ENCODE measurements at places on chromosomes 6 and 20. TPM values are rescaled to one million over a fixed set of nuclear protein-coding genes. Genes with fewer than 3 reads are reported as not detected.
A peak's percentile ranks its signal among the peaks of the same experiment; 100 is the strongest.

The PBOV1 gene
- total RNA-seq: not detected

The CDH26 gene
- total RNA-seq: 0.40 TPM

The LMBRD1 gene
- total RNA-seq: 24.9 TPM

GRCh38 chr20:10721137-10721896 is 47.5 kb upstream of the JAG1 start:
- H3K4me1 ChIP-seq: no peaks in the 10 kb centered on the region
- no peak overlapping the region for H3K4me3 ChIP-seq
- no peak overlapping the region for H3K27ac ChIP-seq
- H3K36me3 ChIP-seq: no peaks in the 10 kb centered on the region
- DNase-seq: peak; percentile 23

- H3K4me3 ChIP-seq: peak overlapping the region; percentile 15
- H3K27ac ChIP-seq: no peak overlapping the region
- H3K27me3 ChIP-seq: no peaks in the 10 kb centered on the region
- peak; percentile 9 for DNase-seq
- H3K36me3 ChIP-seq: no peaks in the 10 kb centered on the region
These were observed 72.9 kb upstream of the DSP start for GRCh38 chr6:7468382-7469081.

- no peak overlapping the region for H3K4me3 ChIP-seq
- no peaks in the 10 kb centered on the region for H3K27me3 ChIP-seq
- peak overlapping the region; percentile 13 for H3K27ac ChIP-seq
- peaks cover 20% of the 10 kb centered on the region for H3K36me3 ChIP-seq
These were observed 88.6 kb downstream of the FNDC1 start for GRCh38 chr6:159257846-159258245.

The SLC4A11 gene
- 0.35 TPM for total RNA-seq

The ERVFRD-1 gene
- total RNA-seq: 0.04 TPM

DNA sequence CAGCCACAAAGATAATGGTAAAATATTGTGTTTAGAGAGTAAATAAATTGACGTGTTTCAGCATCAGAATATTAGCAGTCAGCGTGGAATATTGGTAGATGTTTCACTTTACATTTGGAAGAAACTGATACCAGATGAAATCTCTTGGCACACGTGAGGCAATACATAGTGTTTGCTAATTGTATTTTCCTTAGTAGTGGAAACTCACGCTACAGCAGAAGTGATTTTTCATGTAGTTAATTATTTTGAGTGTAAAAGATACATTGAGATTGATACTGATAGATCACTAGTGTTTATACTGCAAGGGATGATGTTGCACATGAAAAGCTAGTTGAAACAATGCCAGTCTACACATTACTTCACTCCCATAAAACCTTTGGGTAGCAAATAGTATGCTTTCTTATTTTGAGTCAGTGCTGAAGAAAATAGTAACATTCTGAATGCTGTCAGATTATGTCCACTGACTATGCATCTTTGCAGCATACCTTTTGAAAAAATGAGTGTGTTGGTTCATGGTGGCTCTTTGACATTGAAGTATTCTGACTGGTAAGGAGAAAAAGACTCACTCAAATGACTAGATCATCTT is 59.3 kb downstream of the CD2AP start:
- H3K27ac ChIP-seq: no peak overlapping the region
- H3K4me3 ChIP-seq: no peak overlapping the region
- no peak for DNase-seq
- no peaks in the 10 kb centered on the region for H3K4me1 ChIP-seq
- H3K36me3 ChIP-seq: no peaks in the 10 kb centered on the region

The HSPA12B gene
- 18.3 TPM for total RNA-seq

DNA sequence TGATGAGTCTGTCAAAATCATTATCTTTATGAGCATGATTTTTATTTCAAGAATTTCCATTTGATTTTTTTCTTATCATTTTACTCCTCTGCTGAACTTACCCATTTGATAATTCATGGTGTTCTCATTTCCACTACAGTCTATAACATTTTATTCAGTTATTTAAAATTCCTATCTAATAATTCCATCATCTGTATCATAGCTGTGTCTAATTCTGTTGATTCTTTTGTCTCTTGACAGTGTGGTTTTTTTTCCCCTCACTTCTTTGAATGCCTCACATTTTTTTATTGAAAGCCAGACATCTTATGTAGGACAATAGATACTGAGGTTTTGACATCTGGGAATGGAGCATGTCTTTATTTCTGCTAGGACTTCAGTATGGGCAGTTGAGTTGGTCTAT is 16.5 kb upstream of the APCDD1L start:
- DNase-seq: no peak
- no peak overlapping the region for H3K27ac ChIP-seq
- no peaks in the 10 kb centered on the region for H3K36me3 ChIP-seq
- H3K27me3 ChIP-seq: no peaks in the 10 kb centered on the region

The MATN4 gene
- total RNA-seq: 0.58 TPM

Data from muscle of leg (tissue), 16 donors.